ENCODE measurements at places on chromosomes 5 and 9.

DNA sequence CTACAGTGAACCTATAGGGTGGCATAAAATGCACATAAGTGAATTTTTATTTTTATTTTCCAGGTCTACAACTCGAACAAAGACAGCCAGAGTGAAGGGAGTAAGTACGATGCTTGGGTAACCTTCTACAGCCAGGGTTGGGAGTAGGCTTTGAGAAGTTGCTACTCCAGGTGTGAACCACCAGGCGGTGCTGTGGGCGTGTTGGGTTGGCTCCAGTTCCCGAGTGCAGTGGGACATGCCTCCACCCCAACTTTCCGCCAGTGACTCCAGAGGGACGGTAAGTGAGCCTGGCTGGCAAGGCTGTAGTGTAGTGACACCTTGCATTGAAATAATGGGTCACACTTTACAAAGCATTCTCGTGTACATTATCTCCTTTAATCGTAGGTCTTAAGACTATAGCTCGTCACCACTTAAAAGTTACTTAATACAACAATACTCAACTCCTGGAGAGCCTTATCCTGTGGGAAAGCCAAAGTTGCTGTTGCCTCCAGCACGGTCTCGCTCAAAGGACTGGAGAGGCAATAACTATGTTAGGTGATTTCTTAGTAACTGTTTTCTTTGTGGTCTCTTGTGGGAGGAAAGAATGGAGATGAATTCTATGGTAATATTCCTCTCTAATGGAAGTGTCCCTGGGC is 244.0 kb downstream of the ARHGAP26 start:
- no peak for DNase-seq

- no peak for DNase-seq
These were observed 165.0 kb downstream of the SMARCA2 start for GRCh38 chr9:2180154-2180553.

GRCh38 chr9:126938327-126938726 is 23.7 kb downstream of the RALGPS1 start:
- DNase-seq = no peak

DNA sequence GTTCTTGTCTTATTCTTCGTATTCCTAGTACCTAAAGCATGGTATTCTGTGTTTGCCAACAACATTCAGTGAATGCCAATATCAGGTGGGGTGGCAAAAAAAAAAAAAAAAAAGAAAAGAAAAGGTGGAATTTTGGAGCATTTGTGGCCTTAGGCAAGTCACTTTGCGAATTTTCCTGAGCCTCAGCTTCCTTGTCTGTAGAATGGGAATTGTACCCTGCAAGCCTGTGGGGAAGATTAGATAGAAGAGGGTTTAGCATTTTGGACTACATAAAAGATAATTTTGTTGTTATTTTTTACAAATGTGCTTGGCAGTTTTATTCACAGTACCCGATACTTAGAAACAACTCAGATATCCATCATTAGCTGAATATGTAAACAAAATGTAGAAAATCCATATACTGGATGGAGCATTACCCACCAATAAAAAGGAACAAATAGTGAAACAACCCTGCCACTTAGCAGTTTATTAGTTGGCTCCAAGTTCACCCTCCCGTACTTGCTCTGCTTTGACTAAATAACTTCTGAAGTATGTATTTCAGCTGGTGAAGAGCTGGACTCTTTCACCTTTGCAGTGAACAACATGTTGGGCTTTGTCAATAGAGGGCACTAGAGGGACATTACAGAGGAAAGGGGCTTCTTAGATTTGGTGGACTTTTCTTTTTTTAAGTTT is 13.6 kb downstream of the UBE2D2 start:
- peak; percentile 40 for DNase-seq

- DNase-seq = peak; percentile 99
These were observed 9.3 kb upstream of the PFDN1 start for GRCh38 chr5:140312067-140312790.

GRCh38 chr5:132433141-132433540 is 57.4 kb downstream of the IRF1 start:
- no peak for DNase-seq

GRCh38 chr5:40227931-40228330 is 451.8 kb upstream of the PTGER4 start:
- DNase-seq = no peak

GRCh38 chr9:128845186-128845931 is 15.8 kb upstream of the SPOUT1 start:
- no peak for DNase-seq

- DNase-seq = peak; percentile 74
These were observed 24.4 kb upstream of the RASA1 start for GRCh38 chr5:87243161-87243844.

GRCh38 chr5:55758714-55759113 is 20.9 kb downstream of the DDX4 start:
- no peak for DNase-seq

GRCh38 chr5:135825373-135826220 is 8.9 kb upstream of the SLC25A48 start:
- DNase-seq = no peak

GRCh38 chr9:83068414-83068813 is 5.5 kb upstream of the RASEF start:
- no peak for DNase-seq

DNA sequence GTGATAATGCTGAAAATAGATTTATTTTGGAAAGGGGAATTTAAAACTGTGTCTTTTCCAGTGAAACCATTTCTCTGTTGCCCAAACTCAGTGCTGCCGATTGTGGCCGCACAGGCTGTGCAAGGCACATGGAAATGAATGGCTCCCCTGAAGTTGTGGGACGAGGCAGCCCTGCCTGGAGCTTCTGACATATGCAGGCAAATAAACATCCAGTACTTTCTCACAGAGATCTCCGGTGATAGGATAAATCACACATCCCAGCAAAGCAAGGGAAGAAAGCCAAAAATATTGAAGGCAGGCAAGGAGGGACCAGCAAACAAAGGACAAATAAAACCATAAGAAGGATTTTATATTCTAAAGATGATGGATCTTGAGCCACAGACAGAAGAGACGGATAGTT is 464.5 kb downstream of the MTRR start:
- DNase-seq = no peak

DNA sequence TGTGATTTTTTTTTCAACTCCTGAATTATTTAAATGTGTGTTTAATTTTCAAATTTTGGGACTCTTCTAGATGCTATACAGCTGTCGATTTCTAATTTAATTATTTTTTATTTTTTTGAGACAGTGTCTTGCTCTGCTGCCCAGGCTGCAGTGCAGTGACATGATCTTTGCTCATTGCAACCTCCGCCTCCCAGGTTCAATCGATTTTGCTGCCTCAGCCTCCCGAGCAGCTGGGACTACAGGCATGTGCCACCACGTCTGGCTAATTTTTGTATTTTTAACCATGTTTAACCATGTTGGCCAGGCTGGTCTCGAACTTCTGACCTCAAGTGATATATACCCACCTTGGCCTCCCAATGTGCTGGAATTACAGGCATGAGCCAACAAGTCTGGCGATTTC is 28.6 kb downstream of the CSNK1G3 start:
- DNase-seq = no peak

GRCh38 chr5:125011419-125011818 is 265.0 kb upstream of the ZNF608 start:
- DNase-seq = no peak

DNA sequence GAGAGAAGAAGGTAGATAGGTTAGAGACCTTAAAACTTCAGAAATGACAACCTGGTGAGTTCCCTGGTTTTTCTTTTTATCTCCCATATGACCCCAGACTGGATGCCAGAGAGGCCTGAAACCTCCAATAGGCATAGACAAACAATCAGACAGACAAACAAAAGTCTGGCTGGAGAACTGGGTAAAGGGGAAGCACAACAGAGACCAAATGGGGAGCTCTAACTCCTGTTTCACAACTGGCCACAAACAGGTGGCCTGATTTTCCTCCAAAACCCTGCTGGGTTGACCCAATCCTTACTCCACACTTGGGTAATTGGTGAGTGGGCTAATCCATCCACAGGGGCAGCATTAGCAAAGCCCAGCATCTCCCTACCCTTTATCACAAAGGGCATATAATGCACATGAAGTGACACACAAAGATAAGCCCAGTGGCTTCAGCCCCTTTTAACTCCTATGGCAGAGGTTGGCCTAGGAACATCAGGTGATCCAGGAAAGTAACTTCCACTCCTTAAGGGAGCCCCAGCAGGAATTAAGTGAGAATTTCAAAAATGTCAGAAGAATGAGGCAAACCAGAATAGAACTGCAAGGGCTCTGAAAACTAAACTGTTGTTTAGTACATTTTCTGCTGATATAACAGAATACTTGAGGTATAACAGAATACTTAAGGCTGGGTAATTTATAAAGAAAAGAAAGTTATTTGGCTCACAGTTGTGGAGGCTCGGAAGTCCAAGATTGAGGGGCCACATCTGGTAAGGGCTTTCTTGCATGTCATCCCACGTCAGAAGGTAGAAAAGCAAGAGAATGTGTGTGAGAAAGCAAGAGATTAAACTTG is 60.9 kb upstream of the ROR2 start:
- no peak for DNase-seq

- DNase-seq = no peak
These were observed 21.2 kb downstream of the SLC6A3 start for GRCh38 chr5:1423901-1424603.

DNA sequence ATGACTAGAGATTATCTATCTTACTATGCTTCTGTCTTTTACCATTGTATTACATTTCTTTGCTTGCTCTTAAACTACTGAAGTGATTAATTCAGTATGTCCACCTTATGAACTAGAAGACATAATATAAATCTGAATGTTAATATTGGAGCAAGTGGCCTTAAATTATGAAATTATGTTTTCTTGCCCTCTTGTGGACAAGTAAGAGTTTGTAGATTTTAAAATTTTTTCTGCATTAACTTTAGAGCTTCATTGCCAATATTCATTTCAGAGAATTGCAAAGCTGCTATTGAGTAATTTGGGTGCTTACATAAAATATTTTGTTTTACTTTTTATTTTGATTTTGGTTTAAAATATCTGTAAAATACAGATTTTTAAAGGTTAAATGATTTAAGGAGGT is 55.3 kb downstream of the RANBP17 start:
- no peak for DNase-seq

DNA sequence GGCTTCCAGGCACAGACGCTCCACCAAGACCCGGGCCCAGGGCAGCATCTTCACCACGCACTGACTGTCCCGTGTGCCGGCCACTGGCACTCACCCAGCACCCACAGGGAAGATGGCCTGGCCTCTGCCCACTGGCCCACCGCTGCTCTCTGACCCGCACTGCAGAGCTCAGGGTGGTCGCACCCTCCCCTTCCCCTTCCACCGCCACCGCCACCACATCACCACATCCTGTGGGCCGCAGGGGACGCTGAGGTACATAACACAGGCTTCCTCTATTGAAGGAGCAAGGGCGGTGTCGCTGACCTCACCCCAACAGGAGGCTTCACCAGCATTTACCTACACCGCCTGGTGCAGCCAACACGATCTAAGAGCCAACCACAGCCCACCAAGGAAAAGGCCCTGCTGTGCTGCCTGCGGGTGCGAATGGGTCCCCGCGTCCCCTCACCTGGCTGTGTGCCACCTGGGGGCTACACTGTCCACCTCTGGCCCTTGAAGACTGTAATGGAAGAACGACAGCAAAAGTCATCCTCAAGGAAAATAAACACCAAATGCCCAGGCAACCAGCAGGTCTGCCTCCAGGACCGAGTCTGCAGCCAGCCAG is 101.8 kb downstream of the CAMSAP1 start:
- DNase-seq = no peak

- no peak for DNase-seq
These were observed 61.5 kb upstream of the RNU6ATAC start for GRCh38 chr9:134225816-134226215.

GRCh38 chr5:82720213-82721086 is 356.7 kb downstream of the TMEM167A start:
- DNase-seq = peak; percentile 2

GRCh38 chr5:16841416-16841815 is 94.7 kb downstream of the MYO10 start:
- no peak for DNase-seq

GRCh38 chr9:33467526-33467925 is 6.2 kb downstream of the NOL6 start:
- DNase-seq = no peak
